ENCODE measurements at places on chromosomes 12 and 14.
A peak's percentile ranks its signal among the peaks of the same experiment; 100 is the strongest.

- DNase-seq = no peak
Measured at GRCh38 chr12:12892681-12893141, 1.3 kb downstream of the GPRC5A start.

DNA sequence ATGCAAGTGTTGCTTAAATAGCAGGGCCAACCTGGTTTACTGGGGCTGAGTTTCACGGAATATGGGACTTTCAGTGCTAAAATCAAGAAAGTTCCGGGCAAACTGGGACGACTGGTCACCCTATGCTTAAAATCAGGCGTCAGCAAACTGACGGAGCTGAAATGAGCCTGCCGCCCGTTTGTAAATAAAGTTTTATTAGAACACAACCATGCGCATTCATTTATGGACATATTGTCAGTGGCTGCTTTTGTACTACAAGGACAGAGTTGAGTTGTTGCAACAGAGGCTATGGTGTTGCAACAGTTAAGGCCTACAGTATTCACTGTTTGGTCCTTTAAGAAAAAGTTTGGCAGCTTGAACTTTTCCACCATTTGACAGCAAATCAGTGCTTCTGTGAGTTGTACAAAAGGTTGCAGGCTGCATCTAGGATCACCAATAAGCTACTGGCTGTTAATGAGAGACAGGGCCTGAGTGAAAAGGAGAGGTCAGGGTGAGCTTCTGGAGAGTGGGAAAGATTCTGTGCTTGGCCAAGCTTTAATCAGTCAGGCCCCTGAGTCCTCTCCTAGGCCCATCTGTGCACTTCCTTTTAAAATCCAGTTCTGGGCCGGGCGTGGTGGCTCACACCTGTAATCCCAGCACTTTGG lies 13.3 kb downstream of the SELPLG start:
- DNase-seq = peak; percentile 75

GRCh38 chr12:10638728-10639127 lies 25.3 kb upstream of the MAGOHB start:
- no peak for DNase-seq

DNA sequence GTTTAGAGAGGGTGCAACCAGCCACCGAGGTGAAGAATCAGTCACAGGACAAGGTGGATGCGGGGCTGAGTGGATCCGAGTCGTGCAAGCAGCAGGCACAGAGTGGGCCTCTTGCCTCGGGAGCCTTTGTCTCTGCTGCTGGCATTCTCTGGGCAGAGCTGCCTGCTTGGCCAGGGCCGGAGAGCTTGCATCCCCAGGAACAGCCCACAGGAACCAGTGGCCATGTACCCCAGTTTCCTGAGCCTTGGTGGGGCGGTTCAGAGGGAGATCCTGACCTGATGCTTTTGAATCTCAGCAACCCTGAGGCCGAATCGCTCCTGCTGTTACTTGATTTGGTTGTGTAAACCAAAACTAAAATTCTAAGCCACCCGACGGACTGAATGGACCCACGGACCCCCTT lies 50.1 kb upstream of the EIF5 start:
- DNase-seq = no peak

DNA sequence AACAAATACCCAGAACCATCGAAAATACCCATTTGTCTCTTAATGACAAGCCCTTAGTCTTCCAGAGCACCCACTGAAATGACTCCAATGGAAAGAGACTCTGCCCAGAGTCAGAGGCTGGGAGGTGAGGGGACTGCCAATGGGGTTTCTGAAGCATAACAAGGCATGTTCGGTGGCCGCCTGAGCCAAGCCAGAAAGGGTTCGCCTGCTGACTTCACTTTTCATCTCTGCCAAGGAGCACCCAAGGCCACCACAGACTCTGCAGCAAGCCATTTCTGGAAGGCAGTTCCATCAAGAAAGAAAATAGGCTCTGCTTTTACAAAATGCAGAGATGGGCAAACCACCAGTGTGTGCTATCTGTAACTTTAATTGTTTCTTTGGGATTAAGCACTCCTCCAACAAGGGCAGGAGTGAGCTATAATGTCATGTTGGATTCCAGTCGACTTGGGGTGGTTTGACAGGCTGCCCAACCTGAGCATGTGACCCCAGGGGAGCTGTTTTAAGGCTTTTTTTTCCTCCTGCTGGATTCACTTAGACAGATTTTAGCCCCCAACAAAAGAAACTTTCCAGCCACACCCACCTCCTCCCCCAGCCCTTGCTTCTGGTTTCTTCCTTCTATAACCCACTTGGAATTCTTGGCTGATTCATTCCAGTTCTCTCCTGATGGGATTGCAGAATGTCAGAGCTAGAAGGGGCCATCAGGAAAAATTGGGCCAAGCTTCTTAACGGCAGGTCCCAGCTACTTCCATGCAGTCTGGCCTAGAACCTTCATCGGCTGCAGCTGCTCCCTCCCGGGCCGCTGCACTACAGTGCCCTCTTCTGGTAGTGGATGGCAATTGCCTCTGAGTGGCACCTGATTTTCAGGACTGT lies 24.1 kb downstream of the CKAP4 start:
- DNase-seq = peak; percentile 82

DNA sequence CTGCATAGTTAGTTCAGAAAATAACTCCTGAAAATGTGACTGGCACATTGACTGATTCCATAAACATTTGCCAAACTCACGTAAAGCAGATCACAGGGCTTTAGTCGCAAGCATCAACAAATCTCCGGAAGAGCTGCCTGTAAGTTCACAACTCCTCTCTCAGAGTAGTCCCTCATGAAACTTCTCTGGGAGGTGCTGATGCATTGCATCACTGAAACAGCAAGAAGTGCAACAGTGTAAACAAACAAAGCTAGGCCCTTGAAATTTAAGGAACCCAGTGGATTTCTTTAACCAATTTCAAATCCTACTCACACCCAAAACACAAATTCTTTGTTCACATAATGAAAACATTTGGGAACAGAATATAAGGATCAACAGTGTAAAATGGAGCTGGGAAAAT lies 1691.7 kb upstream of the FLRT2 start:
- no peak for DNase-seq

DNA sequence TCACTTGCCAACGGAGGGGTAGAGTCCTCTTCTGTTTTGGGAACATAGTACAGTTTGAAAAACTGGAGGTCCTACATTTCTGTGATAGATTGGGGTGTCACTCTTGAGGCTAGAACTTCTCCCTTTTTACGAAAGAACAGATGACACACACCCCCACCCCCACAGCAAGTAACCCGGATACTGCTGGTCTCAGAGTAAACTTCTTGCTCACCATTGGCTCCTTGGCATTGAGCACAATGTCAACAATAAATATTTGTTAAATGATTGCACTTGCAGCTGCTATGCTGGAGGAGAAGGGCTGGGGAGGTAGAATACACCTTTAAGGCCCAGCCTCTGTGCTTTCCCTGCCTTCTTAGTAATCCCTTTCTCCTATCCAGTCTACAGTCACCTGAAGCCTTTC lies 149.8 kb downstream of the TGFB3 start:
- DNase-seq = peak; percentile 39

DNA sequence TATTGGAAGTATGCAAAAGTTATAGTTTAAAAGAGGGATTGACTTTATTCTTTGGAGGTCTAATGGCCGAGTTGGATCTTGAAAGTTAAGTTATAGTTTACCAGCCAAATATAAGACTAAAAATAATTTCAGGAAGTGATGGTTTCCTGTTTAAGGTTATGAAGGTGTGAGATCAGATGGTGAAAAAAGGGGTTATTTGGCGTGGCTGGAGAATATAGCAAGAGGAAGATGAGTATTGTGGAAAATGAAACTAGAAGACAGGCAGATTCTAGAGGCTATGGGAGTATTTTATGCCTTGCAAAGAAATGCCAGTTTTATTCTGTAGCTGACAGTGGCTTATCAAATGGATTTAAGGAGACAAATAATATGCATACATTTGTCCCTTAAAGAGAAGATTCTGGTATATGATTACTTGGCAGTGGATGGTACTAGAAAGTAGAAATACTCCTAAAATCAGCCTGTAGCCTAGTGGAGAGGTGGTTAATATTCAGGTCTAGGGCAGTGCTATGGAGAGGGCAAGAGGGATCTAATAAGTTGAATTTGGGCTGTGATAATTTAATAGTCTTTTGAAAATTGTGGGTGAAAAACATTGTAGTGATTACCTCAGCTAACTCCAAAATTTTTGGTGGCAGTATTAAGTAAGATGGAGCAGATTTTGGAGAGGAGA lies 1091.8 kb upstream of the ATXN7L3B start:
- no peak for DNase-seq

DNA sequence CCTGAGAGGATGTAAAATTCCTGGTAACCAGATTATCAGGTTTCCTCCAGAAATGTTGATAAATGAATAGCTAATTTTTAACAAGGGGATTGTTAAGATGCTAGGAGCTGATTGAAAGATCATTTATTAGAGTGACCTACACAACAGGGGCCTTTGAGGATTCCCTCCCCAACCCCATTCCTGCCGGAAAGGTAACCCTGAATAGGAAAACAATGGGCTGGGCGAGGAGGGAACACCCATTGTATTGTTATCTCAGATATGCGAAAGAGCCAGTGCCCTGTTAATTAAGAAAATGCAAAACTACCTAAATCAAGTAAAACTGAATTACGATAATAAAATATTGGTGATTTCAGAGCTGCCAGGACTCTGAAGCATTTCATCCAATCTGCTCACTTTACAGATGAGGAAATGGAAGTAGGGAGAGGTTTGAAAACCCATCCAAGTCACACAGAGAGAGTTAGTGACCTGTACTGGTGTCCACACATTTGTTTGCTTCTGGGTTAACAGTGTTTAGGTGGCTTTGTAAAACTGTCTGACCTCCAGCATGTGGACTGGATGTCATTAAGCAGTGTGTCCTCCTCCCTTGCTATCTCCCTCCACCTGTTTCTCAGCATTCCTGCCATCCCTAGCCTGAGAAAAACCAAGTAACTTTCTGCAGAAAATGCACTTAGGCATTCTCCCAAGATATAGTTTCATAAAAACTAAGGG lies 214.8 kb downstream of the TTC6 start:
- no peak for DNase-seq

DNA sequence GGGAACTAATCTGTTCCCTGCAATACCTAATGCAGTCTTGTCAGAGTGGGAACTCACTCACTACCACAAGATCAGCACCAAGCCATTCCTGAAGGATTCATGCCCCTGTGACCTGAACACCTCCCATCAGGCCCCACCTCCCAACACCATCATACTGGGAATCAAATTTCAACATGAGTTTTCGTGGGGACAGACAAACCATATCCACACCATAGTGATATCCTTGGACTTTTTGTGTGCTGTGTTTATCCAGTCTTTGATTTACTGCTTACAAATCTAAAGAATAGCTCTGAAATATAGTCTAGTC lies 243.5 kb downstream of the FBXL14 start:
- DNase-seq = no peak

- peak; percentile 43 for DNase-seq
Measured at GRCh38 chr12:72677139-72677538, 405.0 kb downstream of the TRHDE start.

DNA sequence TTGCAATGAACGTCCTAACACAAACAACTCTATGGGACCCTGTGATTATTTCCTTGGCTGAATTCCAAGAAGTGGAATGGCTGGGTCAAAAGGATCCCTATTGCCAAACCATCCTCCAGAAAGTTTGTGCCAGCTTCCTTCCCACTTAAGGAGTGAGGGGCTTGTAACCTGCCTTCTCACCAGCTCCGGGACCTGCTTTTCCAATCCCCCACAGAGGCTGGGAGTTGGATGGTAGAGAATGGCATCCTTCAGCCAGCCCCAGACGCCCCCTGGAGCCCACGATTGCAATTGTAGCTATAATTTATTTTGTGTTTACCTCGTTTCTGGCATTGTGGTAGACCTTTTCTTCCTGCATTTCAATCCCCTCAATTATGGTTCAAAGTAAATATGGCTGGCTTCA lies 9.7 kb upstream of the ZDHHC22 start:
- peak; percentile 26 for DNase-seq

GRCh38 chr14:93970965-93971634 lies 5.3 kb downstream of the ASB2 start:
- DNase-seq = peak; percentile 60

DNA sequence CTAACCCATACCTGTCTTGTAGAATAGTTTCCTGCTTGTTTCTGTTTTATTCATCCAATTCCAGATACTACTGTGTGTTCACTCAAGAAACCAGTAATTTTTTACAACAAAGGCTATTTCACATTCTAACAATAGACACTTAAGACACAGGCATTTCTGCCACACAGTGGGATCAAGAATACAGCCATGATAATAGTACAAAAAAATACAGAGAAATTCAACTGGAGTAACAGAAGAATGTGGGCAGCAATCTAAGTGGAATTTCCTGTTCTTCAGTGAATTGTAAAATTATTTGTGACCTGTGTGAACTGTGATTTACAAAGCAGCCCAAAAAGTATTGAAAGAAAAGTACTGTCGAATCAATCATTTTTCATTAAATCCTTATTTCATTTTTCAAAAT lies 282.9 kb downstream of the CCER1 start:
- DNase-seq = no peak

GRCh38 chr12:115008929-115009328 lies 325.0 kb upstream of the TBX3 start:
- DNase-seq = no peak

DNA sequence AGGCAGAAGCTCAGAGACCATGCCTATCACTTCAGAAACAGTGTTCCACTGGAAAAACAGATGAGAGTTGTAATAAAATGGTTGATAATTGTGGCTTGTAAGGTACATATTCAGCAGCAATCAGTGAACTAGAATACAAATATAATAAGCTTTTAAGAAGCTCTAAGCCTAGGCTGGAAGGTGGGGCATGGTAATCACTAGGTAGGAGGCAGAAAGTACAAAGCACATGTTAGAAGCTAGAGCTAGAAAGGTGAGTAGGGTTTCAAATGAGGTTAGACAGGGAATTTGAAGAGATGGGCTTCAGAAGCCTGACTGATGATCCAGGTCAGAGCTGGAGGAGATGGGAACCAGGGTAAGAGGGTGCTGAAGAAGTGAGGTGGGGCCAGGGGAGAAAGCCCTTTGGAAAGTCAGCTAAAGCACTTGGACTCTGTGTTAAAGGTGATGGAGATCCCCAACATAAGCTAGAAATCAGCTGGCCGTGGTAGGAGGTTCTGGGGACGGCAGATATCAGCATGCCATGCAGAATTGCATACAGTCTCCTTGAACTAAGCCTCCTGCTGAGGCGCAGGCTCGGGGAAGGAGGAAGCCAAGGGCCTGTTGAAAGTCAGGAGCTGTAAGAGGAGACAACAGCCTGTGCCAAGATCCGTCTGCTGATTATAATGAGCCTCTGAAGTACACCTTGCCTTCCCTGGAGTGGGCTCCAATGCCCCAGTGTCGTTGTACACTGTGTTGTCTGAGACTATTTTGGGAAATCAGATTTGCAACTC lies 659.4 kb downstream of the BCL11B start:
- DNase-seq = no peak

DNA sequence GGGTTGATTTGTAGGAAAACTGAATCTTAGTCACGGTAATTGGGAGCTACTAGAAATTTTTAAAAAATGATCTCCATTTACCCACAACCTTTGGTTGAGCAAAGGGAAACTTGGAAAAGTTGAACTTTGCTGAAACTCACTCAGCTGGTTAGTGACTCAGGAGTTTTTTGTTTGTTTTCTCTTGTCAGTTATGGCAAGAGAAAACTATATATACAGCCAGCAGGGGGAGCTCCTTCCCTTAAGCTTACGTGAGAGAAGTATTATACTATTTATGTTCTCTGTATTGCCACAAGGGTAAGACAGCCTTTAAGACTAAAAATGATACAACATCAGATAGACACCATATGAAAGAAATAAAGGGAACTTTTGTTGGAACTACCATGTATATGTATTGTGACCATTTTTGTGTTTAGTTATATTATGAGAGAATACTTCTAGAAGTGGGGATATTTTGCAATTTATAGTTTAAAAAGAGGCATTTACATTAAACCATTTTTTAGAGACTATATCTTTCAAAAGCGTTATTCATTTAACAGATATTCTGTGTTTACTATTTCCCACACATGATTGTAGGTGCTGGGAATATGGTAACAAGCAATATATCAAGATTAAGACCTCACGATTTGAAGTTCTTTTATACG lies 28.1 kb upstream of the TBC1D30 start:
- peak; percentile 95 for DNase-seq
